ENCODE measurements at places on chromosomes 6 and 20.
A peak's percentile ranks its signal among the peaks of the same experiment; 100 is the strongest.

DNA sequence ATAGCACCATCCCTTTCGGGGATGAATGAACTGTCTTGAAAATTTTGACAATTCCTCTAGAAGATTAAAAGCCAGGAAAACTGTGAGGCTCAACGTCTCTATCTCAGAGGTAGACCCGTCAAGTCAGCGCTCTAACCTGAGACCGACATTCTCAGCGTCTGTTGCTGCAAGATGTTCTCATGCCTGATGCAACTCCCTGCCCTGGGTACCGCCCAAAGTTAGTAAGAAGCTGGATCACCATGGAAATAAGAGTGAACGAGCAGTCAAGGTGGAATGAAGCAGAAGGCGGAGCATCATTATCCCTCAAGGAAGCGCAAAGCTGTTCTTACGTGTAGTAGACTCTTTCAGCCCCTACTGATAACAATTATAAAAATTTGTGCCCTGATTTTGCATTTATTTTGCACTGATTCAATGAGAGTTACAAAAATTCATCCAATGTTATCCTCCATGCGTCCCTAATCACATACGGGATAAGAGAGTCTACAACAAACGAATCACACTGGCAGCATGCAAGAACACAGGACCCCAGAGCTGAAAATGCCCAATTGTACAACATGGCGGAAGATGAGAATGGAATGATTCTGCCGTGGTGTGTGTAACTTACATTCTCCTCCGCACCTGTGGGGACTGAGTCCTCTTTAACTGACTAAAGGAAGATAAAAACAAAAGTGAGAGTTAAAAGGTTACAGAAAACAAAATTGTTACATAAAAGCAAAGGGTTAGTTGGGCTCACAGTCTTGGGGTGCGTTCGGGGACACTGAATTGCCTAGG, 95.4 kb downstream of the BCAS1 start:
- DNase-seq, result no peak

DNA sequence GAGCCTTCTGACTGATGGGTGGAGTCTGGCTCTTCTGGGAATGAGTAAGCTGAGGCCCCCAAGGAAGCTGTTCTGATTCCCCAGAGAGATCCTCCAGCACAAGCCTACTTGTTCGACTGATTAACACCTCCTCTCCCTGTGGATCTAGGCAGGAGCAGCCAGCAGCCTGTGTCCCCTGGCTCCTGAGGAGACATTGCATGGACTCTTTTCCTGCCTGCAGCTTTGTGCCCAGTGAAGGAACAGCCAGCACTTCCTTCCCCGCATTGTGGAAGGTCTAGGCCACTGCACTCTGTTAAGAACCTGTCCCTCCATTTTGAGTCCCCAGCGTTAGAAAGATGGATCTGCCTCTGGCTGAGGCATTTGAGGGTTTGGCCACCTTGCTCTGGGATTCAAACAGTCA, 29.1 kb downstream of the LRFN2 start:
- no peak for DNase-seq

DNA sequence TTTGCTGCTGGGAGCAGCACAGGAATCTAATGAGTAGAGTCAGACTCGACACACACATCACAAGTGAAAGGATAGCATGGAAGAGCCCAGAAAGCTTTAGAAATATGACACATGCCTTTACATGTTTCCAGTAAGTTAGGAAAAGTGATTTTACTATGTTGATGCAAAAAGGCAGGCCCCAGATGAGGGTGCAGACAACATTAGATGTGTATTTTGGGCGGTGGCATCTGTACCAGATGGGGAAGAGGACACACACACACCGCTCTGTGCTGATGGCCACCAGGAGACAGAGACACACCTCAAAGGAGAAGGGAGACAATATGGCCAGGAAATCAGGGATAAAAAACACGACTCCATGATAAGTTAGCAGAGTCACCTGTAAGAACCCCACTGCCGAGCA, 625 bp downstream of the MAS1L start:
- DNase-seq, result no peak

DNA sequence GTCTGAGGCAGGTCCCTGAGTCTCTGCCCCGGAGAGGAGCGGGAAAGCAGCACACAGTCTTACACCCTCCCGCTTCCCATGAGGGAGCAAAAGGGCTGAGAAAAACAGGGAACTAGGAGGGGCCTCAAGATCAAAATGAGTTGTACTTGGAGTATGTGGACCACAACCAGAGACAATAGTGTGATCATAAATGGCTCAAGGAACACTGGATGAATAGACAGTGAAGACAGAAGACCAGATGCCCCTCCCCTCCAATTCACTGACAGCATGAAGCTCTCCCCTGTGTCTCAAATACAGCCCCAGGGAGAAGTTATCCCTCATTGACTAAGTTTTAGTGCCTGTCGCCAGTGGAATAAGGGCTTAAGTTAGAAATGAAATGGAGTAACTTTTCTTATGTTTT, 191.0 kb downstream of the TFAP2A start:
- no peak for DNase-seq

DNA sequence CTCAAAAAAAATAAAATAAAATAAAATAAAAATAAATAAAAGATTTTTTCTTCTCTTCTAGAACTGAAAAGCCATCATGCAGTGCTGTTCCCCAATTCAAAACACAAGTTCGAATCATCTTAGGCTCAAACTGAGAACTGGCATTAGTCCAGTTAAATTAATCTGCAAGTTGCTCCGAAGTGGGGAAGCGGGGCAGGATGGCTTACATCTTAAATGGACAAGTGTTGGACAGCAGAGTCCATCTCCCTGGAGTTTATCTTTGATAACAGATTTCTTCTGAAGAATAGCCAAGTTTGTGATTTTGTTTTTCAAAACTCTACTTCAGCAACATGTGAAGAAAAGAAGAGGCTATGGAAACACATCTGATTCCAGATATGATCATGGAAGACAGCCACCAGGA, 111.3 kb upstream of the ASF1A start:
- DNase-seq, result no peak

- no peak for DNase-seq
Observed at GRCh38 chr6:75409928-75410327, 83.7 kb downstream of the FILIP1 start.

- no peak for DNase-seq
Observed at GRCh38 chr6:10177704-10178103, 237.2 kb downstream of the TFAP2A start.

GRCh38 chr6:53412751-53413150, 64.0 kb upstream of the ELOVL5 start:
- no peak for DNase-seq

DNA sequence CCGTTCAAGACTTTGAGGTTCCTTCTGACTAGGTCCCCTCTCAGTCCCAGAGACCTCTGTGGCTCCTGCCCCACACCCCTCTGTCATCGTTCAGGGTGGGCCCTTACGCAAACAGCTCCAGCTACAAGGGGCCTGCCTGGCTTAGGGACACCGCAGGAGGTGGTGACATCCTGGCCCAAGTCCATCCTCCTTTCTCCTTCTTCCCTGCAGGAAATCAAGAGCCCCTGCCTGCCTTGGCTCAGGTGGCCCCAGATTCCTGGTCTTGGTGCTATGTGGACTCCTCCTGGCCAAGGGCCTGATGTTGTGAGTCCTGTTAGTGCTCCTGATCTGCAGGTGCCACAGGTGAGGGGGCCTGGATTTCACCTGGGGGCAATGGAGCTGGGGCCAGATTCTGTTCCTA, 8.1 kb downstream of the TREML4 start:
- DNase-seq, result no peak

GRCh38 chr20:20547876-20548266, 164.6 kb downstream of the RALGAPA2 start:
- DNase-seq, result no peak

DNA sequence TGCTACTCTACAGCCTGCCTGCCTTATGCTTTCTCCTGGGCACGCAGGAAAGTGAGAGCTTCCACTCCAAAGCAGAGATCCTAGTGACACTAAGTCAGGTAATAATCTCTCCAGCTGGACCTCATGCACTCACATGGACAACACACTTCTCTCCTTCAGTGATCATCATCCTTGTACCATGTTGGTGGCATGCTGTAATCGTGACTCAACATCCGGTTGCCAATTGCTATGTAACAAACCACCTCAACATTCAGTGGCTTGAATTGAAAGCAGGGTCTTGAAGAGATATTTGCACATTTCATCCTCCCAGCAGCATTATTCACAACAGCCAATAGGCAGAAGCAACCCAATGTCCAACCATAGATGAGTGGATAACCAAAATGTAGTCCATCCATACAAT, 40.3 kb upstream of the PPP1R3G start:
- DNase-seq, result no peak

DNA sequence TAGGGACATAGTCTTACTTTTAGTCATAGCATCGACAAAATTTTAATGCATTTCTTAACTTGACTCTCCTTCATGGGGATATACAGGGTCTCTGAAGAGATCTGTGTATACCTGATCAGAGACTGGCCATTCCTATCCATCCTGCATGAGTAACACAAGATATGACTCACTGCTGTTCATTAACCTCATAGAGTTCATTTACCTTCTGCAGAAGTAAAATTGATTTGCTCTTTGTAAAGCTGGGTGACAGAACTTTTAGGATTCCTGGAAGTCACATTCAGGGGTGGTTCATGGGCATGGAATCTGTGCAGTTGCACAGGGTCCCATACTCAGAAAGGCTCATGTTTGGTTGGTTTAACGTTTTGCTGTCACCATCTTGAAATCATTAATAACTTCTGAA, 53.2 kb downstream of the PDE7B start:
- no peak for DNase-seq

- DNase-seq, result no peak
Observed at GRCh38 chr6:139325125-139325524, 33.3 kb upstream of the TXLNB start.

GRCh38 chr20:37142708-37143107, 36.4 kb upstream of the RPN2 start:
- DNase-seq, result no peak

DNA sequence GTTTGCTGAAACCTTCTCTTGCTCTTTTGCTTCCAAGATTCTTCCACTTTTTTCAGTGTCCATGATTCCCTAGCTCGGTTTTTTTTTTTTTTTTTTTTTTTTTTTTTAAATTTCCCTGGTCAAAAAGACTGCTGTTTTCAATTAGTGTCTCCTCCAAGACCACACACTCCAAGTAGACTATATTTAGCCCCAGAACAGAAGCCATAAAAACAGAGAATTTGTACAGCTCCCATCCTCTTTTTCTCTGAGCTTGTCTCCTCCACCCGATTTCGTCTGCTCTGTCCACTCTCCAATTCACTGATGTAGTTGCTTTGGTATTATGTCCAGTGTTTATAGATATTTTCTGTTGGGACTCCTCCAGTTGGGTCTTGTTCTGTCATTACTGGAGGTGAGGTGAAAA, 37.6 kb downstream of the RSPH3 start:
- DNase-seq, result no peak

DNA sequence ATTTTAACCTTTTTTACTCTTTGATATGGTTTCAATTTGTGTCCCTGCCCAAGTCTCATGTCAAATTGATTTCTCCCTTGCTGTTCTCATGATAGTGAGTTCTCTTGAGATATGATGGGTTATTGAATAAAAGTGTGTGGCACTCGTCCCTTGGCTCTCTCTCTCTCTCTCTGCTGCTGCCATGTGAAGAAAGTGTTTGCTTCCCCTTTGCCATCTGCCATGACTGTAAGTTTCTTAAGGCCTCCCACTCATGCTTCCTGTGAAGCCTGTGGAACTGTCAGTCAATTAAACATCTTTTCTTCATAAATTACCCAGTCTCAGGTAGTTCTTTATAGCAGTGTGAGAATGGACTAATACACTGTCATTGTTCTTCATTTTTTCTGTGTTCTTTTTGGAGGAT, 48.5 kb downstream of the LIN28B start:
- no peak for DNase-seq

GRCh38 chr6:154319231-154319858, 37.3 kb downstream of the IPCEF1 start:
- no peak for DNase-seq

- DNase-seq, result no peak
Observed at GRCh38 chr6:64874776-64875175, 832.2 kb downstream of the EYS start.

GRCh38 chr20:8571611-8572010, 439.5 kb downstream of the PLCB1 start:
- DNase-seq, result peak; percentile 25

GRCh38 chr6:4678506-4679300, 97.5 kb upstream of the CDYL start:
- no peak for DNase-seq

GRCh38 chr6:9292975-9293374, 857.6 kb upstream of the SLC35B3 start:
- no peak for DNase-seq

DNA sequence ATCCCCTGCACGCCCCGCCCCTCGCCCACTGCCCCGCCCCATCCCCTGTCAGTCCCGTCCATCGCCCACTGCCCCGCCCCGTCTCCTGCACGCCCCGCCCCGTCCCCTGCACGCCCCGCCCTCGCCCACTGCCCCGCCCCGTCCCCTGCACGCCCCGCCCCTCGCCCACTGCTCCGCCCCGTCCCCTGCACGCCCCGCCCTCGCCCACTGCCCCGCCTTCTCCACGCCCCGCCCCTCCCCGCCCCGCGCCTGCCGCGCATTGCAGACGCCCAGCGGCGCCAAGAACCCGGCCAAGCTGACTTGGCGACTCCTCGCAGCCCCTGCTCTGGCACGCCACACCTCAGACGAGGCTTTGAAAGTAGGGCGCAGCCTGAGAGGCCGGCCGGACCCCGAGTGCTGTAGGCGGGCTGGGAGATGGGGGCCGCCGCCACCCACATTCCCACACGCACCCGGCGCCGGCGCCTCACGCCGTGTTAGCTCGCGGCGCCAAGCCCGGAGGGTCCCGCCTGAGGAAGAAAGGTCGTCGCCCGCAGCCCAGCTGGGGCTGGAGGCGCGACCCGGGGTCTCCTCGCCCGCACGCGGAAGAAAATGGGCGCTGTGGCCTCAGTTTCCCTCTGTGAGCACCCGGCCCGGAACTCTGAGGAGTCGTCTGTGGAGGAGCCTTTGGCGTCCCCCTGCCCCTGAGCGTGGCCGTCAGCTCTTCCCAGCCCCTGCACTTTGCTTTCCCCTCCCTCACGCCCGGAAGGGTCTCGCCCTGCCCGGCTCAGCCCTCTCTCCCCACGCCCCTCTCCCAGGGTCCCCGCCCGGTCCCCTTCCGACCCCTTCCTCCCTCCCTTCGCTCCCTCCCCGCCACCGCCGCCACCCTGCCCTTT, at the start of gene RAD21L1:
TSS of gene RAD21L1 (plus strand) at position 262 of the 872 bp plus-strand sequence. CDS start 2,410 bp downstream, outside the sequence.
- peak; percentile 36 for DNase-seq

DNA sequence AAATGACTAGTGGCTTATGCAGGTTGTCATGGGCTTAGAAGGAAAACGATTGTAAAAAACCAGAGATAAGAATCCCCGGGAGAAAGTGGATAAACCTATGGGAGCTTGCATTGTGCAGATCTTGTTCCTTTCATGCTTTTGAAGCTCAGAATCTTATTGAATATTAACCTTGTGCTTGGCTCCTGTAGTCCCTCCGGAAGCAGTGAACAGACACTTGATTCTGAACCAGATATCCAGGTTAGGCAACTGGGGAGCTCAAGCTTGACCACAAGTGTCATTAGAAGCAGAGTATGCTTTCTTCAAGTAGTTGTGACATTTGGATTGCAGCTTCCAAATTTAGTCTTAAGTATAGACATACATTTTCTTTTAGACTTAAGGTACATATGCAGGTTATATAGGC, 212.6 kb upstream of the MOCS1 start:
- no peak for DNase-seq
